Spleen (tissue), 13 donors: ENCODE measurements at places on chromosomes 12 and 14. TPM values are rescaled to one million over a fixed set of nuclear protein-coding genes. Genes with fewer than 3 reads are reported as not detected.

The NKX2-1 gene
- total RNA-seq, result not detected

The INHBC gene
- not detected for total RNA-seq

The SYNDIG1L gene
- total RNA-seq, result 0.46 TPM

DNA sequence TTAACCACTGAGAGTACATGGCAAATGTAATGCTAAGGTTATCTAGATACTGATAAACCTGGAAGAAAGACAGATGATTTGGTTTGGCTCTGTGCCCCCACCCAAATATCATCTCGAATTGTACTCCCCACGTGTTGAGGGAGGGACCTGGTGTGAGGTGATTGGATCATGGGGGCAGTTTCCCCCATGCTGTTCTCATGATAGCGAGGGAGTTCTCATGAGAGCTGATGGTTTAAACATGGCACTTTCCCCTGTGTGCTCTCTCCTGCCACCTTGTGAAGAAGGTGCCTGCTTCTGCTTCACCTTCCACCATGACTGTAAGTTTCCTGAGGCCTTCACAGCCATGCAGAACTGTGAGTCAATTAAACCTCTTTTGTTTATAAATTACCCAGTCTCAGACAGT lies 14.2 kb downstream of the NOXRED1 start:
- no peak for DNase-seq

DNA sequence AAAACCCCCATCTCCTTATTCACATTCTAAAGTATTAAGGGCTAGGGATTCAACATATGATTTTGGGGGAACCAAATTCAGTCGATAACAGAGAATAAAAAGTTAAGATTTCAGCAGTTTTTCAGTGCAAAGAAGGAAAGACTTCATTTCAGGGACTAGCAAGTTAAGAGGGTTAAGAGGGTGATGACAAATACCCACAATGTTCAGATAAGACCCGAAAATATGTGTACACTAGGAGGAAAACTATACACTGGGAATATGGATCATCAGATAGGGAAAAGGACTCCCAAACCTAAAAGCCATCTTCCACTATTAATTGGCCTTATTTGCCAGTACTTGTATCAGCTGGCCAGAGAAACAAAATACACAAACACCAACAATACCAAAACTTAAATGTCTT lies 824.2 kb downstream of the SLC16A7 start:
- DNase-seq, result no peak

DNA sequence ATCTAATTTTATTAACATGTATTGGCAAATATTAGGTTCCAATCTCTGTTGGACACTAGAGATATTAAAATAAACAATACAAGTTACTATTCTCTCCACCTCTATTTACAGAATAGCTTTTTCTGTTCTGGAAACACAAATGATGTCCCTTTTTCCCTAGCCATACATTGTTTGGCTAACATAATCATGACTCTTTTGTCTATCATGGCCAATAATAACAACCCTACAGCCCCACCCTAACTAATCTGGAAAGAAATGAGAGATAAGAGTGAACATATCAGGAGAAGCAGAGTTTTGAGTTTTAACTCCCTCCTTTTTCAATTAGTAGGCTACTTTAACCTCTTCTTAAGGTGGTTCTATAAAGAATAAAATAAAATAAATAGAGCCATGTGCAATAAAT lies 40.2 kb downstream of the RASSF9 start:
- DNase-seq, result no peak

DNA sequence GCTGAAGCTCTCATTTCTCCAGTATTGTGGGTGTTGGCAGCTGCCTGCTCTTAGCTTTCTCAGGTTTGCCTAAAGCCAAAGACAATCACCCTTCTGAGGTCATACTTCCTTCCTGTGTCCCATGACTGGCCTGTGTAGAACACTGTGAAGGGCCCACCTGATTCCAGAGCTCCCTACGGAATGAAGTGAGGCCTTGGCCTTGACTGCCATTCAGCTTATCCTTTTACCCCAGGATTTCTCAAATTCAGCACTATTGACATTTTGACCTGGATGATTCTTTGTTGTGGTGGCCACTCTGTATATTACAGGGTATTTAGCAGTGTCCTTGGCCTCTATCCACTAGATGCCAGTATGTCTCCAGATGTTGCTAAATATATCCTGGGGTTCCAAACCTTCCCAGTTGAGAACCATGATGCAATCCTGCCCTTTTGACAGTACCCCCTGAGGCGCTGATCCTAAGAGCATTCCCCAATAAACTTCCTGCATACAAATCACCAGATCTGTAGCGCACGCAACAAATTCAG lies 112.3 kb upstream of the KRR1 start:
- DNase-seq, result no peak

DNA sequence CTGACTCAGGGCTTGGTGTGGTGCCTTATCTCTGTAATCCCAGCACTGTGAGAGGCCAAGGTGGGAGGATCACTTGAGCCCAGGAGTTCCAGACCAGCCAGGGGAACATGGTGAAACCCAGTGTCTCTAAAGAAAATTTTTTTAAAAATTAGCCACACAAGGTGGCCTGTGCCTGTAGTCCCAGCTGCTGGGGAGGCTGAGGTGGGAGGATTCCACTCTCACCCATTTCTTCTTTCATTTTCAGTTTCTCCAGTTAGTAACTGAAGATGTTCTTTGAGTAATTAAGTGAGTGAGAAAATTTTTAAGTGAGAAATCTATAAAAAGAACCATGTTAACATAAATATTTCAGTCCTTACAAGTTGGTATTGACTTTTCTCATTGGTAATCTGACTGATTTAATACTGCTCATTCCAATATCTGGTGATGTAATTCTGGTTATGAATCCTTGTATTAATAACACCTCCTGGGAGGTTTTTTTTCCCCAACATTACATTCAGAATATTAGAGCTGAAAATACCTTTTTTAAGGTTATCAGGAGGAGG lies 6.1 kb downstream of the METTL3 start:
- DNase-seq, result no peak

GRCh38 chr14:24440606-24441399 lies 1.8 kb downstream of the SDR39U1 start:
- DNase-seq, result no peak

- no peak for DNase-seq
Measured at GRCh38 chr12:1574865-1575259, 19.5 kb downstream of the FBXL14 start.
